HTR-8/SVneo (cell line): ENCODE measurements at places on chromosomes 12 and 14.

GRCh38 chr12:11830307-11830801 is 180.9 kb downstream of the ETV6 start:
- no peak for DNase-seq

- no peak for DNase-seq
Measured at GRCh38 chr12:131213896-131214442, 260.3 kb downstream of the ADGRD1 start.

- no peak for DNase-seq
Measured at GRCh38 chr12:5565933-5566599, 134.2 kb downstream of the NTF3 start.

- no peak for DNase-seq
Measured at GRCh38 chr12:34395056-34396005, 373.0 kb downstream of the ALG10 start.

DNA sequence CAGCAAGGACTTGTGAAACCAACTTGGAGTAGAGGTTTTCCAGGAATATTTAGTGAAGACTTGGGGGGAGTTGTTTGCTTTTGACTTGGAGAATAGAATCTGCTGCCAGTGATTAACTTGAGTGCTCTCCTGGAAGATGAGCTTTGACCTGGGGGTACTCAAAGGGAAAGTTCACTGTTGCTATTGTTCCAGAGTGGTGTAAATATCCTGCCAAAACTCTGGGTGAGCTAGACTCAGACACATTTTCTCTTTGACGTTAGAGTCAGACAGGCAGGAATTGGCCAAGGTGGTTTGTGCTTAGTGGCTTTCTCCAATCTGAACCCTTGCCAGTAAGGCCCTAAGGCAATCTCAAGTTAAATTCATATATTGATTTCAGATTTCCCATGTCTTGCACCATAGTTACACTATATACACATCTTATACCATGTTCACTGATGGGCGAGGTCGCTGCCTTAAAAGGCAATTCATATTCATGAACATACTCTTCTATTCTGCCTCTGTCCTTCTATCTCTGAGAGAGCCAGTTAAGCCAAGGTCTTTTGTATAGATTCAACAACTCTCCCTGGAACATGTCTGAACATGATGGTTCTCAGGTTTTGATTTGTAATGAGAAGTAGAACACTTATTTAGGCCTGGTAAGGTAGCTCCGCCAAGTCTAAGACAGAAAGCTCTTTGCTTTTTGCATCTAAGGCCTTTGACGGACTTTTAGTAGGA is 204.6 kb upstream of the SLC38A2 start:
- DNase-seq = no peak

DNA sequence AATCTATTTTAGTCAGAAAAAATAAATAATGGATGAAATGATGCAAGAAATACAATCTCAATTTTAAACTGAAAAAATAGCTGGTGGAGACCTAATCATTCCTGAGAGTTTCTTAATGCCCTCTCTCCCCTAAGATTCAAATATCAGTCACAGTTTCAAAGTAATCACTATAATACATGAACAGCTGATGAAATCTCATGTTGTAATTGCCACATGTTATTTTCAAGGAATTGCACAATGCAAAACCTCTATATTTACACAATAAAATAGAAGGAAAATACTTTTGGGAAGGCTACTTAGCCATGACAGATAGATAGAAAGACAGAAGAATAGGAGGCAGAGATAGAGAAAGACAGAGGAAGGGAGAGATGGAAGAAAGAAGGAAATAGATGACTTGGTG is 18.2 kb downstream of the IFNG-AS1 start:
- no peak for DNase-seq

- no peak for DNase-seq
Measured at GRCh38 chr12:95303476-95303875, 85.9 kb downstream of the VEZT start.
